ENCODE measurements at places on chromosomes 13 and 19. TPM values are rescaled to one million over a fixed set of nuclear protein-coding genes. Genes with fewer than 3 reads are reported as not detected.

Gene SLC10A2
- 0.19 TPM for total RNA-seq

- H3K4me3 ChIP-seq, result peak within 1 kb of the TSS; percentile 58
- peak; percentile 96 for DNase-seq
- no peaks in the 10 kb centered on the region for H3K36me3 ChIP-seq
- H3K4me1 ChIP-seq, result peaks cover 8% of the 10 kb centered on the region
- no peaks in the 10 kb centered on the region for H3K27me3 ChIP-seq
- peak within 1 kb of the TSS; percentile 41 for H3K27ac ChIP-seq
These were observed at the start of gene PLIN3 for GRCh38 chr19:4867534-4868285. Gene PLIN3 (minus strand): TSS chr19:4867667. CDS start chr19:4861394, 6,273 bp downstream.

DNA sequence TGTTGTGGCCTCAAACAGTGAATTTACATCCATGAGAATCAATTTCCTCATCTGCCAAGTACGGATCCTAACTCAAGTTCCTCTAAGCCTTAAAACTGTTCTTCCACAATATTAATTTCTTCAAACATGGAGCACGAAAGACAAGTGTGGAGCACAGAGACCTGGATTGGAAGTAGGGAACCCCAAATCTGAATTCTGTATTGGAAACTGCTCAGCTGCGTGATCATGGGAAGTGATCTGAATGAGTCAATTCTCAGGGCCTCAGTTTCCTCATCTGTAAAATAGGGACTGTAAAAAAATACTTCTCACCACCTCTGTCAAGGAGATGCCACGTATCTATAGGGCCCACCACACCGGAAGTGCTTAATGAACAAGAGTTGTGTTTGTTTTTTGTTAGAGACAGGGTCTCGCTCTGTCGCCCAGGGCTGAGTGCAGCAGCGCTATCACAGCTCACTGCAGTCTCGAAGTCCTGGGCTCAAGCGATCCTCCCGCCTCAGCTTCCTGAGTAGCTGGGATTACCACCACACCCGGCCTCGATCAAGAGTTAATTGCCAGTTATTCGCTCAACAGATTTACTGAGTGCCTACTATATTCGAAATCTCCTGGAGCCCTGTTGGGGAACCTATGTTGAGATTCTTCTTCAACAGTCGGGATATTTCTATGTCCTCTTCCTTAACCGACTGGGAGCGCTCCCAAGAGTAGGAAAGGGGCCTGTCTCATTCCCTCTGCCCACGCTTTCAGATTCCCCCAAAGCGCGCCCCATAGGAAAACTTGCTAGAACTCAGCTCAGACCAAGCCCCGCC, 1.6 kb downstream of the SERTAD3 start:
- peak overlapping the region; percentile 66 for H3K27ac ChIP-seq
- peaks cover 10% of the 10 kb centered on the region for H3K4me1 ChIP-seq
- H3K27me3 ChIP-seq, result no peaks in the 10 kb centered on the region
- peaks cover 5% of the 10 kb centered on the region for H3K36me3 ChIP-seq
- DNase-seq, result no peak
- H3K4me3 ChIP-seq, result peak overlapping the region; percentile 78

Gene RDH8
- total RNA-seq, result not detected

- H3K27ac ChIP-seq, result no peak overlapping the region
- no peak overlapping the region for H3K4me3 ChIP-seq
- no peak for DNase-seq
- no peaks in the 10 kb centered on the region for H3K27me3 ChIP-seq
These were observed 14.0 kb upstream of the RAB20 start for GRCh38 chr13:110575322-110576069.

Gene CHST8
- 0.28 TPM for total RNA-seq

- DNase-seq, result no peak
- peaks cover 3% of the 10 kb centered on the region for H3K36me3 ChIP-seq
- H3K4me1 ChIP-seq, result no peaks in the 10 kb centered on the region
These were observed 733 bp upstream of the CD320 start for GRCh38 chr19:8308891-8309291.

DNA sequence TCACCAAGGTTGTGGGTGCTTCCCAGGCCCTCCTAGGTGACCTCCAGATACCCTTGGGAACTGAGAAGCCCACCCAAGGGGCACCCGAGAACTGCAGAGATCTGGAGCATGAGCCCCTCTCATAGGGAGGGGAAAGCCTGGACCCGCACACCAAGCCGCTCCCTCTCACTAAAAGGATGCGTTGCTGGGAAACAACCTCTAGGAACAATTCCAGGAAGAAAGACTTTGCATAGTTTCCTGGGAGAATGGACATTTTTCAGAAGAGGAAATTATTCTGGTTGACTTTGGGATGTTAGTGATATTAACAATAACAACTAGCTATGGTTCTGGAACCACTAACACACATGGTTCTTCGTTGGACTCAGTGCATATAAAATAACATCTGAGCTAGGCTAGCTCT, 64.6 kb downstream of the SLC7A1 start:
- no peaks in the 10 kb centered on the region for H3K4me1 ChIP-seq
- no peak for DNase-seq
- H3K27ac ChIP-seq, result no peak overlapping the region
- H3K36me3 ChIP-seq, result no peaks in the 10 kb centered on the region
- H3K27me3 ChIP-seq, result no peaks in the 10 kb centered on the region

DNA sequence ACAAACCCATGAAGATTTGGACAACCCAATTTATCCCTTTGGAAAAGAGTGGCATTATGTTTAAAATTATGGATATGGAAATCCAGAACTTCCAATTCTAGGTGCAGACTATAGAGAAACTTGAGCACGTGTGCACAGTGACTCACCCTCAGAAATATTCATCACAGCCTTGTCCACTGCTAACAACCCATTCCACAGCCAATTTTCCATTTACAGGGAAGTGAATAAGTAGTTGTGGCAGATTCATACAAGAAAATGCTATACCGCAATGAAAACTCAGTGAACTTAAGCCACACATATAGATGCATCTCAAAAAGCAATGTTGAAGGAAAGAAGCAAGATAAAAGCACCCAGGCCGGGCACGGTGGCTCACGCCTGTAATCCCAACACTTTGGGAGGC, 133.3 kb downstream of the USP12 start:
- H3K27me3 ChIP-seq, result no peaks in the 10 kb centered on the region
- no peak overlapping the region for H3K27ac ChIP-seq
- no peak for DNase-seq
- H3K4me1 ChIP-seq, result no peaks in the 10 kb centered on the region
- H3K4me3 ChIP-seq, result no peak overlapping the region
- H3K36me3 ChIP-seq, result no peaks in the 10 kb centered on the region

DNA sequence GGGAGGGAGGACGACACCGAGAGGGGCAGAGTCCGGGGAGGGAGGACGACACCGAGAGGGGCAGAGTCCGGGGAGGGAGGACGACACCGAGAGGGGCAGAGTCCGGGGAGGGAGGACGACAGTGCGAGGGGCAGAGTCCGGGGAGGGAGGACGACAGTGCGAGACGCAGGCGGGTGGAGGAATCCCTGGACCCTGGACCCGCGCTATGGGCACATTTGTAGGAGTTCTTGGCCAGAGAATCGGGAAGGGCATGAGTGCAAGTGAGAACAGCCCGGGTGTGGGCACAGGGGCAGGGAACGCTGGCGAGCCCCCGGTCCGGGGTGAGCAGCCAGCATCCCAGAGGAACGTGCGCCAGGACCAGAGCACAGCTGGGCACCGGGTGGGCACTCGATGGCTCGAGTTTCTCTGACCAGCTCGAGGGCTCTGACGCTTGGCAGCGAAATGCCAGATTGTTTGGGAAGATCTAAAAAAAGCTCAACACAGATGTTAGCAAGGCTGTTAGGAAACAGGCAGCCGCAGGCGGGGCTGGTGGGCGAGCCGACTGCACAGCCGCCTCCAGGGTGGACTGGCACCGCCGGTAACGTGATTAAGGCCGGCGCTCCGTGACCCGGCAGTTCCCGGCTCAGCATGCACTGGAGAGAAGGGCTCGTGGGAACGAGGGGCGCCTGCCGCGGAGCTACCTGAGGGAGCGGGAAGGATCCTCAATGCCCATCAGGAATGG, 17.9 kb upstream of the C2CD4C start:
- H3K4me3 ChIP-seq, result no peak overlapping the region
- H3K27me3 ChIP-seq, result no peaks in the 10 kb centered on the region
- DNase-seq, result peak; percentile 47

DNA sequence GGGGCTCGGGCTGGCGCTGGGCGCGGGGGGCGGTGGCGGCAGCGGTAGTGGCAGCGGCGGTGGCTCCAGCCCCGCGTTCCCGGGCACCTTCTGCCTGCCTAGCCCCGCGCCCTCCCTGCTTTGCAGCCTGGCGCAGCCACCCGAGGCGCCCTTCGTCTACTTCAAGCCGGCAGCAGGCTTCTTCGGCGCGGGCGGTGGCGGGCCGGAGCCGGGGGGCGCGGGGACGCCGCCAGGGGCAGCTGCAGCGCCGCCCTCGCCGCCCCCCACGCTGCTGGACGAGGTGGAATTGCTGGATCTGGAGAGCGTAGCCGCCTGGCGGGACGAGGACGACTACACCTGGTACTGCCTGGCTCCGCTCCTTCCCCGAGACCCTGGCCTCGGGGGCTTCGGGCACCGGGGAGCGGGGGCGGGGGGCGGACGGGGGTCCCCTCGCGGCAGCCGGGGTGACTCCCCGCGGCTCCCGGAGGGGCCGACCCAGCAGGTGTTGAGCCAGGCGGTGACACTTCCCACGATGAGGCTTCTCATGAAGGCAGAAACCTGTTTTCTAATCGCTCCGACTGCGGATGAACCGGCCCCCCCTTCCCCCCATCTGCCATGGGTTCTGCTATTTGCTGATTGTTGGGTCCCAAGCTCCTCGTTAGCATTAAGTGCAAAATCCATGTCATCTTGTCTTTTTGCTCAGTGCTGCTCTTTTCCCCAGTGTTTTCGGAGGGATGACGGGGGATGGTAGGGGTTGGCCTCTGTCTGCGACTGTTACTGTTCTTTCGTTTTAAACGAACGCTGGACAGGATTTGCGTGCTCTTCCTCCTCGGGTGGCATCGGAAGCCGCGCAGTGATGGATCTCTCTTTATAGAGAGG, 943 bp downstream of the SLAIN1 start:
- H3K4me1 ChIP-seq, result peaks cover 3% of the 10 kb centered on the region
- no peak overlapping the region for H3K27ac ChIP-seq
- peaks cover 2% of the 10 kb centered on the region for H3K27me3 ChIP-seq
- no peaks in the 10 kb centered on the region for H3K36me3 ChIP-seq

DNA sequence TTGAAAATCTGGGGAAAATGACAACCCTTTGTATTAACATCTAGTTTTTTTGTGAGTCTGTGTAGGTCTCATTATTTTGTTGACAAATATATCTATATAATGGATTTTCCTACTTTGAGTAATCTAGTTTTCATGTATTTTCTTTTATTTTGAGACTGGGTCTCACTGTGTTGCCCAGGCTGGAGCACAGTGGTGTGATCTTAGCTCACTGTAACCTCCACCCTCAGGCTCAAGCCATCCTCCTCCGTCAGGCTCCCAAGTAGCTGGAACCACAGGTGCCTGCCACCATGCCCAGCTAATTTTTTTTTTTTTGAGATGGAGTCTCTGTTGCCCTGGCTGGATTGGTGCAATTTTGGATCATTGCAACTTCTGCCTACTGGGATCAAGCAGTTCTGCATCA, 9.2 kb downstream of the ZNF525 start:
- DNase-seq, result no peak
- H3K27me3 ChIP-seq, result no peaks in the 10 kb centered on the region
- H3K4me1 ChIP-seq, result no peaks in the 10 kb centered on the region
- H3K36me3 ChIP-seq, result peaks cover 16% of the 10 kb centered on the region

DNA sequence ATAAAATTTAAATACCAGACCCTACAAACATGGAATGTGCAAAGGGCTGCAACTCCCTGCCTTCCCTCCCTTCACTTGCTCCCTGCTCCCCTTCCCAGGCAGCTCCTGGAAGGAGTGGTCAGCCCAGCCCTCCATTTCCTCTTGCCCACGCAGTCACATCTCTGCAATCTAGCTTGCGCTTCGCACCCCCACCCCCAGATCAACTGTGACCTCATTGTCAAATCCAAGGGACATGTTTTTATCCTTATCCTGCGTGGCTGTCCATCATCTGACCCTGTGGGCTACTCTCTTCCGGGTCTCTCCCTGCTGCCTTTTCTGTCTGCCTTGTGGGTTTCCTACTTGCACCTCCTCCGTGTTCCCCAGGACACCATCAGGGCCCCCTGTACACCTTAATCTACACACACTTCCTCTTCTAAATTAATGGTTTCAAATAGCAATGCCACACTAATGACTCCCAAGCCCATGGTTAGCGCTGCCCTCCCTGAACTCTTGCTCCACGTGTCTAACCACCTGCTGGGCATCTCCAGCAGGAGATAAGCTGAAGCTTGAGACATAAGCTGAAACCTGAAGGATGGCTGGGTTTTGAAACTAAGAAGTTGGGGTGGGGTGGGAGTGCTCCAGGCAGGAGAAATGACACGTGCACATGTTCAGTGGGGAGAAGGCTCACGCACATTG, 118.3 kb downstream of the USP12 start:
- H3K4me3 ChIP-seq, result no peak overlapping the region
- H3K4me1 ChIP-seq, result no peaks in the 10 kb centered on the region
- DNase-seq, result no peak
- no peaks in the 10 kb centered on the region for H3K36me3 ChIP-seq
- H3K27me3 ChIP-seq, result no peaks in the 10 kb centered on the region

DNA sequence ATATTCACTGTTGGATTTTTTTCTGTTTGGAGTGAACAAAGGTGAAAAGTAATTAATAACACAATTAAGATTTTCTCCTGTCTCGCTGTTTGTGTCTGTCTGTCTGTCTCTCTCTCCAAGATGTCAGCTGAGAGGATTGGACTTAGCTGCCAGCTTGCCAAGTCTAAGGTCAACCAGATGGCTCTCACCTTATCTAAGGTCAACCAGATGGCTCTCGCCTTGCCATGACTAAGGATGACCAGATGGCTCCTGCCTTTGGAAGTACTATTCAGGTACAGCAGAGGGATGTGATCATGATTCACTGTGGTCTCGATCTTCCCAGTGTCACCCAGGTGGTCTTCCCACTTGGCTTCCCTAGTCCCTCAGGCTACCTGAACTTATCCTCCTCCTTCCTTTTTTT, 1436.4 kb downstream of the UQCRFS1 start:
- H3K27ac ChIP-seq, result no peak overlapping the region
- no peak overlapping the region for H3K4me3 ChIP-seq
- no peaks in the 10 kb centered on the region for H3K4me1 ChIP-seq
- no peaks in the 10 kb centered on the region for H3K36me3 ChIP-seq
- no peaks in the 10 kb centered on the region for H3K27me3 ChIP-seq

- H3K4me1 ChIP-seq, result peaks cover 11% of the 10 kb centered on the region
- peaks cover 3% of the 10 kb centered on the region for H3K36me3 ChIP-seq
- DNase-seq, result peak; percentile 74
- peak overlapping the region; percentile 32 for H3K27ac ChIP-seq
These were observed 1.1 kb downstream of the ADAMTS10 start for GRCh38 chr19:8609279-8610040.

DNA sequence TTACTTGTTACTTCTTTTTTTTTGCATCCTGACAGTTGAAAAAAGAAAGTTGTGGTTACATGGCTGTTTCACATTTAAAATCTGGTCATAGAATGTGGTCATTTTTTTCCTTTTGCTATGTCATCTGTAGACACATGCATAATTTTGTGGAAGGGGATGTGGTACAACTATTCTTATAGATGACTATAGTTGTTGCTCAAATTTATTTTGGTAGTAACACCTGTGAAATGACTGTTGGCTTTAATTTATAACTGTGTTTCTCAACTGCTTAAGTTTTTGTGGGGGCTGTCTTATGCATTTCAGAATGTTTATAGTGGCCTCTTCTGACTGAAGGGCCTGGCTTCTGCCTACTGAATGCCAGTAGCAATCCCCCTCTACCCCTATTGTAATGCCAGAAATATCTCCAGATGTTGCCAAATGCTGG, 130.5 kb downstream of the PAN3 start:
- DNase-seq, result no peak
- H3K4me1 ChIP-seq, result no peaks in the 10 kb centered on the region
- H3K4me3 ChIP-seq, result no peak overlapping the region
- peaks cover 5% of the 10 kb centered on the region for H3K36me3 ChIP-seq

Gene ADGRE3
- 0.25 TPM for total RNA-seq
